ENCODE measurements at places on chromosomes 1 and 21.

- no peak for DNase-seq
Measured at GRCh38 chr1:33119050-33119449, 38.1 kb downstream of the AZIN2 start.

- peak; percentile 59 for DNase-seq
Measured at GRCh38 chr1:101996825-101997465, at the start of gene OLFM3. Gene OLFM3 (minus strand): TSS chr1:101996926.

GRCh38 chr1:203519053-203519840 lies 25.3 kb downstream of the OPTC start:
- DNase-seq: no peak

DNA sequence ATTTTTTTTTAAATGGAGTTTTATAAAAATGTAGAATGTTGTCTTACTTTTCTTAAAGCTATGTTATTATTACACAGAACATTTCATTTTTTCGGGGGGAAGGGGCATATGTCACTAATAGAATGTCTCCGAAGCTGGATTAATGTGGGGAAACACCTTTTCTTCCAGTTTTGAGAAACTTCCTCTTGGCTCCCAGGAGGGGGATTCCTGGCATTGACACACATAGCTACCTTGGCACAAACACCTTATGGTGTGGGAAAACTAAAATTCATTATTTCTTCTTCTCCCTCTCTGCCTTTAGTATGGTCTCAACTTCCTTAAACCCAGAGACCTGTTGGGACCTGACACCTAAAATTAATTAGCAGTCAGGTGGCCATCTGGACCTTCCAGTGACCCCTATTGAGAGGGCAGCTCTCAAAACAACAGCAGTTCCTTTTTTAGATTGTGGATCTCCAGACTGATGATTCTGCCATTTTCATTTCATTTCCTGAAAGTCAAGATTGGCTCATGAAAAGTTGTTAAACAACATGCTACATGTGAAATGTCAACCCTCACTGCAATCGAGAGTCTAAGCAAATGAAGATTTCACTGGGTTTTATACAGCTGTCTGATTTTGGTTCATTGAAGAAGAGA lies 70.1 kb upstream of the EDEM3 start:
- DNase-seq: no peak

- no peak for DNase-seq
Measured at GRCh38 chr1:222047366-222047765, 305.5 kb upstream of the DUSP10 start.

DNA sequence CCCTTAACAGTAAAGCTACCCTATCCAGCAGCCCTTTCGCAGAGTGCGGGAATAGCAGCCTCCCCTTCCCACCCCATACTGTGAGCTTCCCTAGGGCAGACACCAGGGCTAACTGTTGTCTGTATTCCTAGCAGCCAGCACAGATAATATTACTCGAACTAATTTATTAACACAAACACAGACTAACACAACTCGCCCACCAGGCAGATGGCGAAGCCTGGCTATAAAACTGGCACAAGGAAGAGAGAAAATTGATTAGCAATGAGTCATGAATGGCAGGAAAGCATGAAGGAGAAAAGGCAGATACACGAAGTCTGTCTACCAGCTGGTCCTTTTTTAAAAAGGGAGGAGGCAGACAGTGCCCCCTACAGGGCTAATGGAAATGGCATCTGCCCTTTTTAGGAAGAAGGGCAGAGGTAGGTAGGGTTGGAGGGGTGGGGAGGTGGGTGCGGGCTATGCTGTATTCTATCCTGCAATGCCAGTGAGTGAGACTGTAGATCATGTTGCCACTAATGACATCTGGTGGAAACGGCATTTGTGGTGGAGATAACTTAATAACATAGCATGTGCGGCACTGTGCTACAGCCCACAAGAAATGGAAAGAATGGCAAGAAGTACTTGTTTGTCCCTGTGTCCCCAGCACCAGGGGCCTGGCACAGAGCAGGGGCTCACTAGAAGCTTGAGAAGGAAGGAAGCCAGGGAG lies 30.6 kb upstream of the CTPS1 start:
- DNase-seq: no peak

GRCh38 chr1:54516249-54516920 lies 31.6 kb upstream of the ACOT11 start:
- DNase-seq: no peak

DNA sequence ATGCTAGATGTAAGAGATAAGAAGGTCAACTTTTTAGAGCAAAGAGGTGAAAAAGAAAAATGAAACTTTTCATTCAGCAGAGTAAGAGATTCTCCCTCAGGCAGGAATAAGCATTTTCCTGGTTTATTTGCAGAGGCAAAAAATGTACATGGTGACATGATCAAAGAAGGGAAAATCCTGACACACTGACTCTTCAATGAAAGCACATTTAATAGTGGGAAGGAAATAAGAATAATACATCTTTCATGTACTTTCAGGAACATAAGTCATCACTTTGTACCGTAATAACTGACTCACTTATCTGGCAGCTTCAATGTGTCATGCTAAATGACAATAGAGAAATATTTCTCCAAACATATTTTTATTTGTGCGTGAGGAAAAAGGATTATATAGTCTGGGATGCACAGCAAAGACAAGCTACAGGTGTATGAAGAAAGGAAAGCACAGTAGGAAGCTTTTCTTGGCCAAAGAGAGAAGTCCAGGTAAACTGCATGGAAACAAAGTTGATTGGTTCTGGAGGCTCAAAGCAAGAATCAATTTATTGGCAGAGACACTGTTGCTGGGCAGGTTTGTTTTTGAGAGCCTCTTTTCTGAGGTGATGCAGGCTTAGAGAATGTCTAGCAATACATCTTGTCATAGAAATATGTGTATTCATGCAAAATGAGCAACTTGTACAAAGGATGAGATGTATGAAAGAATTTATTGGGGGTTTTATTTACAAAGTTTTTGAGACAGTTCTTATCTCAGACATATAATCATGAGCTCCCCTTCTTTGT lies 1409.0 kb downstream of the PLA2G4A start:
- DNase-seq: no peak

- DNase-seq: no peak
Measured at GRCh38 chr1:186841599-186841998, 12.8 kb downstream of the PLA2G4A start.

GRCh38 chr21:30839304-30839703 lies 9.7 kb upstream of the KRTAP7-1 start:
- no peak for DNase-seq

- DNase-seq: peak; percentile 6
Measured at GRCh38 chr1:88935522-88936222, 44.3 kb upstream of the GTF2B start.

Data from NCI-H1105 (cell line).